Omental fat pad (tissue), 4 donors: ENCODE measurements at places on chromosomes 7 and 10.

GRCh38 chr10:95181726-95182125 lies 12.3 kb upstream of the ACSM6 start:
- no peak for DNase-seq

DNA sequence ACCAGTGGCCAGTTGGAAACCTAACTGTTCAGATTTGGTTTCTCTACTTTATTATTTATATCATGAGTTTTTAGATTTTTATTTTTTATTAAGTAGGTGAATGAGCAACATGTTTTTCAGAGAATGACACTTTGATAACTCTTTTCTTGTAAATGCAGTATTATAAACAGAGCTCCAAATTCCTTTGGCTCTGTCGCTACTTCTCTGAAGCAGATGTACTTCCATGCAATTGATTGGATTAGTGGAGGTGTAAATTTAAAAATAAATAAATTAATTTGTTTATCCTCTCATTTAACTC lies 34.3 kb upstream of the ICA1 start:
- DNase-seq = no peak

- no peak for DNase-seq
These were observed 46.2 kb downstream of the BAIAP2L1 start for GRCh38 chr7:98354511-98355249.

DNA sequence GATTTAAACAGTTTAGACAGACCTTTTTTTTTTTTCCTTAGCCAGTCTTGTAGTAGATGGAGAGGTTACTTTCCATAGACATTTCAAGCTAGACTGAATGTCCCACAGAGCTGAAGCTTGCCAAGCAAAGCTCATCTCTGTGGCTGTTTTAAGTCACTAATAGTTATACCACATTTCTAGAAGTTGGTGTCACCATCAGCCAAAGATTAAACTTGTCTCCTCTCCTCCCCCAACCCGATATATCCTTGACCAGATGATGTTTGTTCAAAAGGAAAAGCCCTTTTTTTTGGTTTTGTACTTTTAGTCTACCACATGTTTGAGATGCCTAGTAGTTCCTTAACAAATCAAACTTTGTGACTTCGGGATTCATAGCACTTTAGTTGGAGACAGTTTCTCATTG lies 66.1 kb downstream of the ADD3 start:
- DNase-seq = no peak

- no peak for DNase-seq
These were observed 1004.2 kb downstream of the GRID1 start for GRCh38 chr10:85362401-85362800.

- DNase-seq = no peak
These were observed 72.0 kb downstream of the FGFR2 start for GRCh38 chr10:121526135-121526790.

- DNase-seq = no peak
These were observed 95.7 kb downstream of the DGKB start for GRCh38 chr7:14806891-14807290.
